ENCODE measurements at places on chromosomes 5 and 9.
A peak's percentile ranks its signal among the peaks of the same experiment; 100 is the strongest.

GRCh38 chr9:101739311-101739710 is 864 bp upstream of the GRIN3A start:
- DNase-seq = no peak

GRCh38 chr9:81083067-81083466 is 606.3 kb downstream of the TLE1 start:
- DNase-seq = peak; percentile 70

DNA sequence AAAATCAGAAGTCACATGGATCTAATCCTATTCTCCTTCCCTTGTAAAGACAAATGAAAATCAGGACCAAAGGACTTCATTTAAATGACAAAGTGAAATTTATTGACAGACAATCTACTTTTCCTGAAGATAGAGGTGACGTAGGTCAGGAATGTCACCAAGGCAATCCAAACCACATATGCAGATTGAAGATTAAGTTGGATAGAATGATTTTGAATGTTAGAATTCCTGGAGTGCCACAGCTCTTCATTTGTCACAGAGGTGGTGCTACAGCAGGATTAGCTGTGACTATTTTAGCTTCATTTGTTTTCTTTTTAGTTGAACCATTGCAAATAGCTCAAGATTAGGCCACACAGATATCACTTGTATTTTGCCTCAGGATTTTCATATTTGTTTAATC is 736.0 kb upstream of the ARRDC3 start:
- no peak for DNase-seq

- no peak for DNase-seq
These were observed 405.9 kb downstream of the MLLT3 start for GRCh38 chr9:20216438-20216837.

DNA sequence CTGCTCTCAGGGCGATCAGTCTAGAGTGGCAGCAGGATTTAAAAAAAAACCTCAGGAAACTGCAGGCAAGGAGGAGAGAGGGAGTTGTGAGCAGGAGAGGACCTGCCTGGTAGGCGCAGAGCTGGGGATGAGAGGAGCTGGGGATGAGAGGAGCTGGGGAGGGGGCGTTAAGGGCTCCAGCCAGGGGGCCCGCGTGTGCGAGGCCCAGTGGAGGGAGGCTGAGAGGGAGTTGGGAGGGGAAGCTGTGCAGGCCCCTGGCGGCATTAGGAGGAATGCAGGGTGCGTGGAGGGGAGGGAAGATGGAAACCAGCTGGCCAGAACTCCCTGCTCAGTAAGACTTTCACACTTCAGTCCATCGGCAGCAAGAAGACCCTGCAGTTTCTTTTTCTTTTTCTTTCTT is 45.2 kb upstream of the HMCN2 start:
- peak; percentile 76 for DNase-seq

- DNase-seq = no peak
These were observed 2.4 kb upstream of the HAPLN1 start for GRCh38 chr5:83723031-83723430.

GRCh38 chr5:58462154-58462553 is 2.3 kb upstream of the PLK2 start:
- DNase-seq = no peak

- no peak for DNase-seq
These were observed 9.7 kb downstream of the PTGER4 start for GRCh38 chr5:40689438-40689837.

GRCh38 chr9:135226369-135227050 is 139.0 kb downstream of the OLFM1 start:
- no peak for DNase-seq

- no peak for DNase-seq
These were observed 275.3 kb upstream of the IL12B start for GRCh38 chr5:159605585-159605984.

DNA sequence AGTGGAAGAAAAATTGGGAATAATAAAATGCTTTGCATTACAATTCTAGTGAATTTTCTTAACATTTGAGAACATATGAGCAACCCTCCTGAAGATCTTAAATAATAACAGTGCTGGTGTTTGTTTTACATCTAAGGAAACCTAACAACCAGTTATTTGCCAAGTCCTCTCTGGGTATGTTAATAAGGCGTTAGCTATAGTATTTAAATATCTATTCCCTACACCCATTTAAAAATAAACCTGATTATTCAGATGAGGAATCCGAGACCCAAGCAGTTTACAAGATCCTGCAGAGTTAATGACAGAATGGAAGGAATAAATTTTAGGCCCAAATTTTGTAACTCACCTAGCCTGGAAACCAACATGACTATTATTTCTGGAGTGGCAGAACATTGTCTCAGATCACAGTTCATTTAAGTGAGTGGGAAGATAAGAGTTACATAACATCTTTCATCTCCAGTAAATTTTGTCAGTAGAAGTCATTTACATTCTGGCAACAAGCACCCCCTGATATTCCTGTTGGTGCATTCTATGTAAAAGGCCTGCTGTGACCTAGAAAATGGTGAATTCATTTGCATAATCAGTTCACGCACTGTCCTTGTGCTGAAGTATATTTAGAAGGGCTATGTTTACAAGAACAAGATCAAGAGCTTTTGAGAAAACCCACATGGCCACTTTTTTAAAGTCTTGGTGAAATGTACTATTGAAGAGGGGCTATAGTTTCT is 148.2 kb downstream of the COX7C start:
- DNase-seq = no peak

DNA sequence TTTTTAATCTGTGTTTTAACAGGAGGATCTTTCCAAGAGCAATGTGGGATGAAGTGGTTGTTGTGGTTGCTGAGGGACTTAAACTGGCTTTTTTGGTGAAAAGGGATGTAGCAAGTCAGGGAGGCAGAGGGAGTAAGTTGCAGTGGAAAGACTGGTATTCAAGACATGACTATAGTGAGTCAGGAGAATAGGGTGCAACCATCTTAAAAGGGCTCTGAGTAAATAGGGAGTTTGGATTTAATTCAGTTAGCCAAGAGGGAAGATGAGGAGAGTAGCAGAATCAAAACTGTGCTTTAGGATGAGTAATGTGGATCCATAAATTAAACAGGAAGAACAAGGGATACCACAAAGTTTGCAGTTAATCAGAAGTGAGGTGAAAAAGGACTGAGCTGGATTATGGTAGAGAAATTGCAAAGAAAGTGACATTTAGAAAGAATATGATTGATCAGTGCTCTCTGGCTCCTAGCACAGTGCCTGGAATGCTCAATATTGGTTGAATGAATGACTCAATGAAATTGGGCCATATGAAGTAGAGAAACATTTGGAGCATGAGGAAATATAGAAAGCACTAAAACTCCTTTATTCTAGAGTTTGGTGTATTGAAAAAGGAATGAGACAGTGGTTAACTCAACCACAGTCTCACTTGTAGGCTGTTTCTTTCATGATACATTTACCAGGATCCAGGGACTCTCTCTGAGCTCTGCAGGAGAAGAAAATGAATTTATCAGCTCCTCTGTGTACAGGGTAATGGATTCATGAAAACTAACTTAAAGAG is 5.1 kb downstream of the POLR3G start:
- no peak for DNase-seq

DNA sequence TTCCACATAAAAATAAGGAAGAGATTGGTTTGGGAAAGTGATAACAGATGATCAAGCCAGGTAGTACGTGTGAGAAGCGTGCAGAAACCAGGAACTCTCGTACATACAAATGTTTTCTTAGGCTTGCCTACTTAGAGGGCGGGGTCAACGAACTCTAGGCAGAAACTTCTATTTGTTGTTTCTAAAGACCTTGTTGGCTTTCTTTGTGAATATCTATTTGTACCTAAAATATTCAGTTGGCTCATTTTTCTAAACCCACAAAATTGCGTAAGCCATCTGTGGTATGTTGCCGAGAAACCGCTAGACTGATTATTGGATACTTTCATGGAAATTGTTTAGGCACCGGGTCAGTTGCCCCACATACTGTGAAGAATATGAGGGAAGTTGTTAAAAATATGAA is 458.5 kb downstream of the MAT2B start:
- no peak for DNase-seq

DNA sequence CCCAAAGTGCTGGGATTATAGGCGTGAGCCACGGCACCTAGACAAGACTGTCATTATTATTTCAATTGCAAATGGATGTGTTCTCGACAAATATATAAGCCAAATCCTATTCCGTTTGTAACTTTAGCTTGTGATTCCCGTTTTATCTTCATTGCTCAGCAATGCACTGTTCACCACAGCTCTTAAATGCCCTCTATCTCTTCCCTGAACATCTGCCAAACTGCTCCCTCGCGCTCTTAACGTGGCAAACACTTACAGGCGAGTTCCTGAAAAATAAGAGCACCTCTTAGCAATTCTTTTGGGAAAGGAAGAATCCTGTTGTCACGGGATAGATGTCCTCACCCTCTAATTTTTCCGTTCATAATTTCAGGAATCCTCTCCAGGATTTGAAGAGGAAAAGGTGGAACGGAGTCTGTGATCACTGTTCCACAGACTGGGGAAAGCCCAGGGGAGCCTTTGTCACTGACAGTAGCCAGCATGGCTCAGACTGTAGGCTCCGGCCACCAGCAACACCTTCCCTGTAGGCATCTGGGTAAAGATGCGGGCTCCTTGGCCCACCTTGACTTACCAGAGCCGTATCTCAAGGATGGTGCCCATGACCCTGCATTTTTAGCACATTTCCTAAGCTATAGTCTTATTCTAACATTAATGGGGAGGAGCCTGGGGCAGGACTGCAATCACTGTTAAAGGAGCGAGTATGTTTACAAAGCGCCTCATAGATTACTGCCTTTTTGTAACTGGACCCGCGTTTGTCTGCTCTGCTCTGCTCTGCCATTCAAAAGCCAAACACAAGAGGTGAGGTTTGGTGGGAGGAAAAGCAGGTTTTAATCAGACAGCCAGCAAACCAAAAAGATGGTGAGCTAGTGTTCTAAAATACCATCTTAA is 20.2 kb upstream of the GNPDA1 start:
- DNase-seq = peak; percentile 56

GRCh38 chr9:133681658-133682306 is 45.6 kb downstream of the DBH start:
- no peak for DNase-seq

- no peak for DNase-seq
These were observed 24.6 kb downstream of the SMIM23 start for GRCh38 chr5:171810227-171810626.

- DNase-seq = peak; percentile 61
These were observed 197.6 kb downstream of the KDM4C start for GRCh38 chr9:6955251-6955921.

DNA sequence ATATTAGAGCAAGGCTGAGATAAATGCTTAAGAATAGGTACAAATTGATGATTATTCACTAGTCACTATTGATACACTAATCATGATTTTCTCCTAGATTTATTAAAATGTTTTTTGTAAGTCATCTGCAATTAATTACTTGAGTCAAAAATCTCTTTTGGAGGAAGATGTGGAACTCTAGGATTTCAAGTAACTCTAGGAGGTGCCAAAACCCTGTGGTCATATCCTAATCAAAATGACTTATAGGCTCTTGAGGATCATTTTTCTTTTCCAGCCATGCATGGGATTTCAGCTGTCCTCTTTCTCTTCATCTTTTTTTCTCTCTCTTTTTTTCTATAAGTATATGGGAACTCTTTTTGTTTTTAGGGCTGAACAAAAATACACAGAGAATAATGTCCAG is 141.8 kb upstream of the CD180 start:
- DNase-seq = no peak

DNA sequence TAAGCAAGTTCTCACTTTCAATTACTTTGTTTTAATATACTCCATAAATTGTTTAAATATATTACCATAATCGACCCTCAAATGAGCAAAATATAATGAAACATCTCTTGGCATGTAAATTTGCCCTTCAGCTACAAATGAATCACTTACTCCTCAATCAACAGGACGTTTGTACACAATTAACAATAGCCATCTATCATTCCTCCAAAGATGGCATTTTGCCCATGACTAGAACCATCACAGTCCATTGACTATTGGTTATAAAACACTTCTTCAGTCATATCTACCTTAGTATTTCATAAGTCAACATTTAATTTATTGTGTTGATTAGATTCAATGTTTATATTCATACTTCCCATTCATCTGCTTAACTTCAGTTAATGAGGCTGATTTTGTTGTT is 127.2 kb downstream of the CTNND2 start:
- no peak for DNase-seq

GRCh38 chr9:91127653-91128052 is 234.1 kb downstream of the AUH start:
- no peak for DNase-seq

DNA sequence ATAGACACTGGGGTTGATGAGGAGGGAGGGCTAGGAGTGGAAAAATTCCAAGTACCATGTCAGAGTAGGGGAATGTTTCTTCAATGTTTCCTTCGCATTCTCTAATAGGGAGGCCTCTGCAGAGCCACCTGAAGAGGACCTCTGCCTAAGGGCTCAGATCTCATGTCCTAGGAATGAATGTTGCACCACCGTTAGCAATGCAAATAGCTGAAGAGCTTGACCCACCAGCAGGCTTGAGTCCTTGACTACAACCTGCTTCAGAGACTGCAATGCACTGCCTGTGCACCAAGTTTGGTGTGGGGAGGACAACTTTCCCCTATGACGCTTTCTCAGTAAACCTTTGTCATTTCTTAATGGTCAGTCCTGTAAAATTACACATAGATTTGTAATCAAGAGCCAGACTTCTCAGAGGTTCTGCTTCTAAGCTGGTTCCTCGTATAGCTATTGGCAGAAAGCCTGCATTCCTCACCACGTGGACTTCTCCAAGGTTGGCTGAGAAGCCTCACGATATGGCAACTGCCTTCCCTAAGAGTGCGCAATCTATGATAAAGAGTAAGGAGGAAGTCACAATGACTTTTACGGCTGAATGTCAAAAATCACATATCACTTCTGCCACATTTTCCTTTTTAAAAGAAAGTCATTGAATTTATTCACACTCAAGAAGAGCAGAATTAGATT is 600.7 kb upstream of the PTGER4 start:
- no peak for DNase-seq

- DNase-seq = no peak
These were observed 130.2 kb downstream of the MAN2A1 start for GRCh38 chr5:109819878-109820277.

GRCh38 chr9:136742591-136743391 is at the start of gene LCN10:
LCN10 (minus strand) TSS chr9:136742940; CDS start chr9:136742903, 37 bp downstream.
- peak; percentile 82 for DNase-seq

DNA sequence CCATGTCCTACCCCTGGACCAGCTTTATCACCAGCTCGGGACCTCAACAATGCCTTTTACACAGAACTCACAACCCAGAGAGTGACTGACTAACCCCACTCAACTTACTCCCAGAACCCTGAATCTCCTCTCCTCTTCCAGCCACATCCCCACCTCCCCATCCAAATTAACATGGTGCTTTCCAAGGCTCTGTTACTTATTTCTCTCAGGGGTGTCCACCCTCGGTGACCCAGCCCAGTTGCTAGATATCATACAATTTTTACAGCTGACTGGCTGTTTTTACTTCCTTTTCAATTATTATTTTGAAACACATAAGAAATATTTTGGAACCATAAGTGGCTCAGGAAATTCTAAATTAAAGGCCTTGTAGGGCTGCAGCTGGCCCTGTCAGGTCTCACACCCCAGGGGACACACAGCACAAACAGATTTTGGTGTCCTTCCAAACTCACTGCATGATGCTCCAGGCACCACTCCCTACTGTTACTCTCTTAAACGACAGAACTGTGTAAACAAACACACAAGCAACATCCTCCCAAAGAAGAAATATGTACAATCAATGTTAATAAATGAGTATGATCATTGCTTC is 180.6 kb downstream of the ADAMTS12 start:
- no peak for DNase-seq

GRCh38 chr9:127723444-127723843 is 7.6 kb downstream of the TTC16 start:
- no peak for DNase-seq

GRCh38 chr9:88691811-88692210 is 156.8 kb downstream of the NXNL2 start:
- DNase-seq = no peak

- DNase-seq = no peak
These were observed 428.5 kb downstream of the CETN3 start for GRCh38 chr5:89981021-89981420.
